ENCODE measurements at places on chromosomes 4 and X.

- no peak for DNase-seq
These were observed 231.2 kb downstream of the GPAT3 start for GRCh38 chr4:83767067-83767466.

GRCh38 chrX:12878536-12878935 is 11.7 kb downstream of the TLR7 start:
- DNase-seq: no peak

- no peak for DNase-seq
These were observed 11.6 kb downstream of the SMARCA1 start for GRCh38 chrX:129511689-129512088.

- no peak for DNase-seq
These were observed 148.1 kb downstream of the TRIML1 start for GRCh38 chr4:188287169-188287894.
